ENCODE measurements at places on chromosomes 1 and 21.

DNA sequence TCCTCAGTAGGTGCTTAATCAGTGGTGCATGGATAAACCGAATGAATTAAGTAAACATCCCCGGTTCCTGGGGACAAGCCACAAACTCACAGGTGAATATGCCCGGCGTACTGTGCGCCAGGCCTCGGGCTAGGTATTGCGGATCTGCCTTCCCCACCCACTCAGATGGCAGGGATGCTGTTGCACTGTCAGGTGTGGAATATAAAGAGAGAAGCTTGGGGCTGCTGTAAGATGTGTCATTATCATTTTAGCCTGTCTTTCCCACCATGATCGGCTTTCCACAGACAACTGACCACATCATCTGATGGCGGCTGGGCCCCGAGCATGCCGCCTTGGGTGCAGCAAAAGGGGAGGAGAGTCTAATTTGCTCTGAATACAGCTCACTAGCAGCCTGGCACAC lies 45.4 kb upstream of the LRP8 start:
- no peak for DNase-seq

- no peak for DNase-seq
Observed at GRCh38 chr1:23551849-23552248, 7.5 kb downstream of the ID3 start.

DNA sequence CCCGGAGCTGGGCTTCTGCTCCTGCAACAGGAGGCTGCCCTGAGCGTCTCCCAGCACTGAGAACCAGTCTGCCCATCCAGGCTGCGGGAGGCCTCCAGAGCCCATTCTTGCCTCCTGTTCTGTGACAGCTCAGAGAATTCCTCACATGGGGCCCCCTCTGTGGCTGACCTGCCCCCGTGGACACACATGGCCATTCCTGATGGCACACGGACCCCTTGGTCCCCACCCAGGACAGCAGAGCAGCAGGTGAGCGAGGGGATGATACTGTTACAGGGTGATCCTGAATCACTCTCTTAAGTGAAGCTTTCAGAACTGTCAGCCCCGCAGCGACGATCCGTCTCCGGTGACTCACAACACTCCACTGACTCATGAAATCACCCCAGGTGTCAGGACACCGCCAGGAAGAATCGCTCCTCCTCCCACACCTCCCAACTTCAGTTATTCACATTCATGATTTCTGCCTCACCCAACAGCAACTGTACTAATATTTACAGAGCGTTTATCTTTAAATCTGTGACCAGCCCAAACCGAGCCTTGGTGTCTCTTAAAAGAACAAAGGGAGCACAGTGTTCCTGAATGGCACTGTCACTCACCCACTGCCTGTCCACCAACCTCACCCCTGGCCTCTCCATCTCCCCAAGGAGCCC lies 22.5 kb downstream of the CHD5 start:
- DNase-seq, result peak; percentile 26

DNA sequence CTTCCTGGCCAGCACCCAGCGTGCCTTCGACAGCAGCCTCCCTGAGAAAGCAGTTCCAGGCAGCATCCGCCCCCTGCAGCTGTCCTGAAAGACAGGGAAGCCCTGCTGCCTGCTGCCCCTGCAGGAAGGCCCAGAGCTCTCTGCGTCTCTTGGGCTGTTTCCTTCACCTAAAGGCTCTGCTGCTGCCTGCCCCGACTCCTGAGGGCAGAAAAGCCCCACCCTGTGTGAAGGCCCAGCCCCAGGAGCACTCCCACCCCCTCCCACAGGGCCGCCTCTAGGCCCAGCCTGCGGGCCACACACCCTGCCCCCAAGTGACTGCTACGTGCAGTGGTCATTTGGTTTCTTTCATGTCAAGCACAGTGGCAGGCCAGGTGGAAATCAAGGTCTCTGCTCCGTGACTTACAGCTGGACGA lies 12.4 kb downstream of the RIPK4 start:
- DNase-seq, result no peak

DNA sequence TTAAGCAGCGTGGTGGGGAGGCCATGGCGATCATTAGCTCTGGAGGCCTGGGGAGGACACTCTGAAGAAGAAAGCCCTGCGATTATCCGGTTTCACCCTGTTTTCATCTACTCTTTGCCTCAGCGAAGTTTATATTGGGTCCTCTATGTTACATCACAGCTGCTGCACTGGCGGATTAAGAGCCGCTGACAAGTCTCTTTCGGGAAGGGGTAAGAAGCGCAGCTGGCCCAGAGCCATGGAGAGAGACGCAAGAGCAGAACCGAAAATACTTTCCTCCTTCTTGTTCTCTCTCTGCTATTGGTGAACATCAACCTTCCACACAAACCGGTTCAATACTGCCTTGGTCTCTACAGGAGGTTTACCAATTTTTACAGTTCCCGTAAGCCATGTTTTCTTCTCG lies 291.5 kb downstream of the FAM72C start:
- no peak for DNase-seq

- no peak for DNase-seq
Observed at GRCh38 chr1:182145441-182145840, 83.9 kb upstream of the ZNF648 start.

DNA sequence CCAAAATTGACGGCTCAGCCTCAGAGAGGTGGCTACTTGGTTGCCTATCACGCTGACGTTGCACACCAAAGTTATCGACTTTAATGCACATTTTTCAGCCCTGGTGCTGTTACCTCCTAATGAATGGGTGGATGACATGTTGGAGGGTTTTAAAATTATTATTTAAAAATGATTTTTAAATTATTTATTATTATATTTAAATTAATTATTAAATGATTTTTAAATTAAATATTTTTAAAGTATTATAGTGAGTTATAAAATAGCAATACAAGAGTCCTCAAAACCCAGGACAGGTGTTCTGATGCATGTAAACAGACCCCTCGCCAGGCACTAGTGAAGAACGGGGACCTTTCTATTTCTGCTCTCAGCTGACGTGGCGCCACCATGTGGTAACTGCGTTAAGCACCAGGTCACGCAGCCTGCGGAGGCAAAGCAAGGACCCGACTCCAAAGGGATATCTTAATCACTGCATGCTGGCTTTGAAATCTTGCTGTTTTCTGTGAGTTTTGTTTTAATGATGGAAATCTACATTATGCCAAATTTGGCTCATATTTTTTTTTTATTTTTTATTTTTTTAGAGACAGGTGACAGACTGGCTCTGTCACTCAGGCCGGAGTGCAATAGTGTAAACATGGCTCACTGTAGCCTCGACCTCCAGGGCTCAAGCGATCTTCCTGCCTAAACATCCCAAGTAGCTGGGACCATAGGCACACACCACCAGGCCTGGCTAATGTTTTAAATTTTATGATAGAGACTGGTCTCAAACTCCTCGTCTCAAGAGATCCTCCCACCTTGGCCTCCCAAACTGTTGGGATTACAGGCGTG lies 22.6 kb downstream of the CASP9 start:
- DNase-seq, result no peak

DNA sequence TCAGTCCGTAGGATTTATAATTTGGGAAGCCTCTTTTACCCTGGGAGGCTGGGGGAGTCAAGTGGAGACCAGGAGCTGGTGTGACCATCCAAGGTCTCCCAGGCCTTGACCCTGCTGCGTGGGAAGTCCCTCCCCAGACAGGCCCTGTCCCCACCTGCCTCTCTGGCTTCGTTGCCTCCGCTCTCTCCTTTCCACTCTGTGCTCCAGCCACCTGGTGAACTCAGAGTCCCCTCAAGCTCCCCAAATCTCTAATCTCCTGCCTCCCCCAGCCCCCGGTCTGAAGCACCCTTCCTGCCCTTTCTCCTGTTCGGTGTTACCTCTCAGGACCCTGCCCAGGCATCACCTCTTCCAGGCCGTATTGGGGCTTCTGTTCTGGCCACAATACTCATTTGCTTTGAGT lies 27.9 kb downstream of the CDCP2 start:
- DNase-seq, result no peak

Measured in non-pigmented ciliary epithelial cell (primary cell).